SK-N-SH treated with all-trans-retinoic acid at 6 μM for 48 hours (cell line): ENCODE measurements at places on chromosomes 1 and 21.

- no peak for ATAC-seq
Measured at GRCh38 chr1:229582011-229582694, 23.6 kb upstream of the ABCB10 start.

- no peak for ATAC-seq
Measured at GRCh38 chr1:32554288-32554687, 15.1 kb downstream of the ZBTB8A start.

DNA sequence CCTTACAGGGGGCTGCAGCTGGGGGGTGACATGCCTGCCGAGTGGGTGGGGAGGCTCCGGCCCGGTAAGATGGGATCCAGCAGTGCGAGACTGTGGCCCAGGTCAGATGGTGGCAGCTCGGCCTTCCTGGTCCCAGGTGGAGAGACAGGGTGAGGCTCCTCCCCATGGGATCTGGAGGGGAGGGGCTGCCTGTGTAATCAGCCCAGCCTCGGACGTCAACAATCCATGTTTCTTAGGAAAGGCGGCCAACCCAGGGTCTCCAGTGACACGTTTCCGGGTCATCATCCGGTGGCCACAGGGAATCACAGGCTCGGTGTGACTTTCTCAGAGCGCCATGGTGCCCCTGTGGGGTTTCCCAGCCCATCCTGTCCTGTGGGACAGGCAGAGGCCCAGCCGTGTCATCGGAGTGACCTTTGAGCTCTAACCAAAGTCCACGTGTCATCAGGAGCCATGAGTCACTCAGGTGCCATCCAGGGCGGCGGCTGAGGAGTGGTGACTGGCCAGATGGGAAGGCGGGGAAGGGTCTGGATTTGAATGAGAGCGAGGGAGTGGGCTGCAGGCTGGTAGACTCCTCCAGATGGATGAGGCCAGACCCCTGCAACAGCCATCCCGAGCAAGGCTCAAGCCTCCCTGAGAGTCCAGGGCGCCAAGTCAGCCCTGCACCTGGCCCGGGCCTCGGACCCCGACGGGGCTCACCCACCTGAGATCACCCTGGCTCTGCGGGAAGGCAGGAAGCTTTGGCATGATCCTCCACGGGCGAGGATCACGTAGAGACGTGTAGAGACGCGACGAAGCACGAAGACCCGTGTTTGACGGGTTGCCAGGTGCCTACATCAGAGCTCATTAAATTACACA lies 6.6 kb upstream of the HES4 start:
- no peak for ATAC-seq

- ATAC-seq, result peak; percentile 46
Measured at GRCh38 chr1:215418876-215419447, 148.1 kb upstream of the KCTD3 start.

DNA sequence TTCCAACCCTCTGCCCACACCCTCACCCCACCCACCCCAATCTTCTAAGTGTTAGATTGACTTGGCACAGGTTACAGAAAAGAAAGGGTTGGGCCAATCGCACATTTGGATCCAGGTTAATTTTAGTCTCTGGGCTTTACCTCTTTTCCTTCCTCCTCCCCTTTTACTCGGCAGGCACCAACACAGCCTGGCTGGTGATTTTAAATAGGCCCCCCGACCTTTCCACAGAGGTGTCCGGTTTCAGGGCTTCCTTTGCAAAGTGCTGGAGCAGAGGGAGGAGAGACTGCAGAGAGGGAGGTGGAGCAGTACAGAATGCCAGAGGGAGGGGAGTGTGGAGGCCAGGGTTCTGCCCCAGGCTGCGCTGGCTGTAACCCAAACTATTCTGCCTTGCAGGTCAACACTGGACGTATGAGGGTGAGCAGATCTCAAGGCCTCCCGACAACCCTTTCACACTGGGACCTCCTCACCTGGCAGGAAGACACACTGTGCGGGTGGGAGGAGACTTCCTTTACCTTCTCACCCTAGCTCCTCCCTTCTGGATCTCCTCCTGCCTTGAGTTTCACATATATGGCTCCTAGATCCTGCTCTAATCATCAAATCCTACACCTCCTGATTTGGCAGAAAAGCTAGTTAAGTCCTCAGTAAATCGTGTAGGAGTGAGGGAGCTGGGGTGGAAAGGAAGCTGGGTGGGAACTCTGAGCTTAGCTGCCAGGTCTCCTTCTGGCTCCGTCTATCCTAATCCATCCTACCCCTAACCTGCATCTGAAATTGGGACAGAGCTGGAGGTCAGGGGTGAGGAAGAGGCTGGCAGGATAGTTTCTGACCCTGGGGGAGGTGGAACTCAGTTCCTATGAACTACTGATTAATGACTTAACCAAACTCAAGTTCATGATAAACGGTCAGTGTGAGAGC lies 2.4 kb downstream of the CA14 start:
- ATAC-seq, result peak; percentile 68

GRCh38 chr1:117632269-117633067 lies 26.6 kb downstream of the TENT5C start:
- no peak for ATAC-seq

DNA sequence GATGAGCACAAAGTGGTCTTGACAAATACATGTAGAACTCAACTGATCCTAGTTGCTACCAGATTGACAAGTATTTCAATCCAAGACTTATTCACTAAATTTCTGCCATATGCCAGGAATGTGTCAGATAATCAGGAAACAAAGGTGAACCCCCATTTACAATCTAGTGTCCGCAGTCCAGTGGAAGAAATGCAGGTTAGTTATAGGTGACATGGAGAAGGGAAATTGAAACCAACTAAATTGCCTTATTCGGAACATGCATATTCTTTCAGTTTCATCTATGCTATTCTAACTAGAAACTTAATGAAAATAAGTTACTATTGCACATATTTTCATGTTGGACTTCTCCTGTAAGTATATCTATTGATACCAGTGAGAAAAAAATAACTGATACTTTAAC lies 209.4 kb downstream of the COL24A1 start:
- ATAC-seq, result no peak

GRCh38 chr1:5747426-5748285 lies 244.6 kb downstream of the NPHP4 start:
- ATAC-seq, result no peak

DNA sequence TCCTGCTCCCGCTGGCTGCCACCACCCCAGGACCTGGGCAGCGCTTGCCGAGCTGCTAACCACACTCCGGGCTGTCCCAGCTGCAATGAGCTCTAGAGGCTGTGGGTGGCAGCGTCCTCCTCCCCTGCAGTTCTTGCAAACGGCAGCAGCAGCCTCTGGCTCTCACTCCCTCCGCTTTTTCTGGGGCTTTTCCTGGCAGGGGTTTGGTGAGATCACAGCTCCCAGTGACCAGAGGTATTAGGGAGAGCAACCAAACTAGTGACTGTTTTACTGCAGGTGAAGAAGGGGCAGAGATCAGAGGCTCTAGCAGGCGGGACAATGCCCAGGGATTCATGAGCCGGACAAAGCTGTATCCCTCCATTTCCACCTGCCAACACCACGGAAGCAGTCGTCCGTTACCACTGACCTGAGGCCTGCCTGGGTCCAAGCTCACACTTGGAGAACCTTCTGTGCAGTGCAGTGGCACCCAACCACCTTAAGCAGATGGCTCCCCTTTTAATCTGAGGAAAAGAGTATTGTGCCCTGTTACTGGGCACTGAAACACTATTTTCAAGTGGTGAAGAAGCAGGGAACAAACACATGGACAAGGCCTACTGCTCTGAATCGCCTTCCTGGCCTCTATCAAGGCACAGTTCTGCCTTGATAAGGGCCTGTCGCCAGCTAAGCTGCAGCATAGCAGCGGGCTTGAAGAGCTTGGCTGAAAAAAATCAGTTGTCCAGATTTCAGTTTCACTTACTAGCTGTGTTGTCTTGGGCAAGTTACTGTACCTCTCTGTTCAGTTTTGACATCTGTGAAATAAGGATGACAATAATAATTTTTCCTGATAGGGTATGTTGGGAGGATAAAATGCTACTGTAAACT lies at the start of gene F5:
F5 (minus strand) TSS at position 87 of the 861 bp plus-strand sequence. CDS start 95 bp downstream, outside the sequence.
- ATAC-seq, result peak; percentile 100

DNA sequence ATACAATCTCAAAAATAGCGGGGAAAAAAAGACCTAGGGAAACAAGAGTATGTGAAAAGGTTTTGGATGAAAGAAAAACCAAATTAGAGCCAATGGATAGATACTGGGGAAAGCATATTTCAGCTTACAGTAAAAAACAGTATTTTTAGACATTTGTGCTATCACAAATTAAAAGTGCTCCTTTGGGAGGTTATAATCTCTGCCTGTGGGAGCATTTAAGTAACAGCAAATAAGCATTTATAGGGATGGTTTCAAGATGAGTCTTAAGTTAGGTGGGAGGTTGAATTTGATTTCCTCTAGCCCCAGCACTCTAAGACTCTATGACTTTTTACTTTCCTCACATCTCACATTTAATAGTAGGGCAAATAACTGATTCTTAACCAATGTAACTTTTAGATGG lies 79.6 kb upstream of the SLFNL1 start:
- no peak for ATAC-seq

GRCh38 chr1:229204921-229205777 lies 65.8 kb upstream of the RAB4A start:
- peak; percentile 64 for ATAC-seq

GRCh38 chr1:240314845-240315801 lies 223.4 kb downstream of the FMN2 start:
- peak; percentile 52 for ATAC-seq

DNA sequence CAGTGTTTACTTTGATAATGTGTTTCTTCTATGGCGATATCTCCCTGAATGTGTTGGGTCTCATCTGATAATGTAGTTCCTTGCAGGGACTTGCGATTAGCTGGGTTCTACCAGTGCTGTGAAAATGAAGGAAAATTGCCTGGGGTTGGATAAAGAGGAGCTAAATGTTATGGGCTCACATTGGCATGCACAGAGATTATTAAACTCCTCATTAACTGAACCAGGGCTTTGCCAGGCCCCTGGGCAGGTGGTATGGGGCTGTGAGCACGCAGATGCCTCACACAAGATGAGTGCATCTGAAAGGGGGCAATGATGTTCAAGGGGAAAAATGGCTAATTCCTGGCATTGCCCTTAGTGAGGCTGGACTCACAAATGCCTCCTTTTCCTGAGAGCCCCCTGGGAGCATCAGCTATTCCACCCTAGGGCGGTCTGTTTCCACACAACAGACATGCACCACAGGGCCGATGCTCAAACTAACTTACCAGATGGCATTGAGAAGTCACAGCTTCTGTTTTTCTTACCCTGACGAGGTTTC lies 321.1 kb downstream of the SEC16B start:
- no peak for ATAC-seq

DNA sequence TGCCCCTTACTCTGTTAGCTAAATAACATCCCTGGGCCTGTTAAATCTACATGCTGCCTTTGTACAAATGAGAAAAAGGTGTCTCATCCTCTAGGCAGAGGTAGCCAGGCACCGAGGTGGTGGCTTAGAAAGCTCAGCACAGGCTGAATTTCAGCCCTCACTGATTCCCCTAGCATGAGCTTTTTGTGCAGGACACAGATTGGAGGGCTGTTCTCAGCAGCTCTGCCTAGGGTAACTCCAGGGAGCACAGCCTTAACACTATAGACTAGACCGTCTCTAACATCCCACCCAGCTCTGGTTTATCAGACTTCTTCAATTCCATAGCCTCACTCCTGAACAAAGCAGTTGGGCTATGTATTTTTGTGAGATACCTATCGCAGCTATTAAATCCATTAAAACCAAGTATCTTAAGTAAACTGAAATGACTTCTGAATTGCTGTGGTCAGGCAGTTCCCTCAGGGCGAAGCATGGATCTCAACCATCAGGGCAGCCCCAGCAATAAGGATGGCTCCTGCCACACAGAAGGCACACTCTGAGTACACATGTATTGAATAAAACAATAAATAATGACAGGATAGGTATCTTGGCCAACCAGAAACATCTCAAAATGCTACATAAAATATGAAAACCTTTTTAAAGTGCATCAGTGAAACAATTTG lies 14.8 kb downstream of the S100A6 start:
- ATAC-seq, result peak; percentile 34

- no peak for ATAC-seq
Measured at GRCh38 chr1:57138432-57139078, 172.7 kb upstream of the C8B start.

DNA sequence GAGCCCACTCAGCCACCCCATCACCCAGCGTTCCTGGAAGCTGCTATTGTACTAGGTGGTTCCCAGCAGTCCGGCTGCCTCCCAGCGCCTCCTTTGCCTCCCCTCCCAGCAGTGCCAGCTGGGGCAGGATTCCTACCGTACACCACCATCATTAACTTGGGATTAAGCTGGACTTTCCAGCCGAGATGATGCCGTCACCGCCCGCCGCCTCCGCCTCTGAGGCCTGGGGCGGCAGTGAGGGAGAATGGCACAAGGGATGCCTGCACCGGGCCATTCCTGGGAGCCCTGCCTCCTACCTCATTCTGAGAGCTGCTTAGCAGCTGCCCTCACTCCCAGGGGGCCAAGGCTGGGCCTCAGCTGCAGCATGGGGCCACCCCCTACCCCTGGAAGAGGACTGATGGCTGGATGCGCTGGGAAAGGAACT lies 13.2 kb downstream of the CNTN2 start:
- ATAC-seq, result no peak

DNA sequence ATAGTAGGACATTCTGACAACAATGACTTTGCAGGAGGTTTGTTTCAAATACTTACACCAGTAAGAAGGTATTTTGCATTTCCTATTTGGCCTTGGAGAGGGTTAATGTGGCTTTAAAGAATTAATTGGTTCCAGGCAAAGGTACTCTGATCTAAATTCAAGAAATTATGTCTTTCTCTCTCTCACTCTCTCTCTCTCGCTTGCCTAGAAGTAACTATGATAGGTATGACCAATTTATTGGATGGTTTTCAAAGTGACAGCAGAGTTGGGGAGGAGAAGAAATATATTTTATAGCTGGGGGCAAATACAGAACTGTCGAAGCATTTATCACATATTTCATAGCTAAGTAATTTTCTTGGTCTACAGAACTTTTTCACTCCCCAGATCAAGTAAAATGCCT lies 116.0 kb downstream of the ATP6V1G3 start:
- no peak for ATAC-seq

GRCh38 chr1:31976401-31976800 lies 37.3 kb upstream of the KHDRBS1 start:
- ATAC-seq, result no peak

DNA sequence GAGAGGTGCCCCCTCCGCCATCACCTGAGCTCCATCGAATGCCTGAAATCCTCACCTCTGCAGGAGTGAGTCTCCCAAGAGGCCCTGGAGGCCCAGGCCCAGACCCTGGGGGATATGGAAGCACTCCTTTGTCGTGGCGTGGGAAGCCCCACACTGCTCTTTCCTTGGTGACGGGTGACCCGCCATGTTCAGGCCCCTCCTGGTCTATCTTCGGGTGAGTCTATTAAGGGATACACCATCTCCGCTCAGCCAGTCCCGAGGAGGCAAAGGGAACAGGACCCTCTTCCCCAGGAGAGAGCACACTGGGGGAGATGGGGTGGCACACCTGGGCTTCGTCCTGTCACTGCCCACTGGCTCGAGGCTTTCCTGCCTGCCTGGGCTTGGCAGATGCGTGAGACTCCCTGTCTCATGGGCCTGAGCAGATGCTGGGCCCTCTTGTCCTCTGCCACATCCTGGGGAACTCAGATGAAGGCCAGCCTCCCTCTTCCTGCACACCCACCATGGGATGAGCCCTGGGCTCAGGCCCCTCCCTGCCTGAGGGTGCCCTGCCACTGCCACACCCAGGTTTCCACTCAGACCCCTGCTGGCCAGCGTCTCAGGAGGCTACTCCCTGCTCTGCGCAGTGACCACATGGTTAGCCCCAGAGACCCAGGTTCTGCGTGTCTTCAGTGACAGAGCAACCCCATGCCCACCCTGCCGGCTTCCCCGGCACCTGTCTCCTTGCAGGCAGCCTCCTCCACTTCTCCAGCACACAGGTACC lies 3.8 kb upstream of the NPHP4 start:
- no peak for ATAC-seq

GRCh38 chr21:35511696-35512162 lies 462.6 kb upstream of the RUNX1 start:
- ATAC-seq, result peak; percentile 60

- ATAC-seq, result no peak
Measured at GRCh38 chr1:110876748-110877341, 3.9 kb downstream of the CD53 start.
